NCI-H2107 (cell line): ENCODE measurements at places on chromosomes 6 and 20.

DNA sequence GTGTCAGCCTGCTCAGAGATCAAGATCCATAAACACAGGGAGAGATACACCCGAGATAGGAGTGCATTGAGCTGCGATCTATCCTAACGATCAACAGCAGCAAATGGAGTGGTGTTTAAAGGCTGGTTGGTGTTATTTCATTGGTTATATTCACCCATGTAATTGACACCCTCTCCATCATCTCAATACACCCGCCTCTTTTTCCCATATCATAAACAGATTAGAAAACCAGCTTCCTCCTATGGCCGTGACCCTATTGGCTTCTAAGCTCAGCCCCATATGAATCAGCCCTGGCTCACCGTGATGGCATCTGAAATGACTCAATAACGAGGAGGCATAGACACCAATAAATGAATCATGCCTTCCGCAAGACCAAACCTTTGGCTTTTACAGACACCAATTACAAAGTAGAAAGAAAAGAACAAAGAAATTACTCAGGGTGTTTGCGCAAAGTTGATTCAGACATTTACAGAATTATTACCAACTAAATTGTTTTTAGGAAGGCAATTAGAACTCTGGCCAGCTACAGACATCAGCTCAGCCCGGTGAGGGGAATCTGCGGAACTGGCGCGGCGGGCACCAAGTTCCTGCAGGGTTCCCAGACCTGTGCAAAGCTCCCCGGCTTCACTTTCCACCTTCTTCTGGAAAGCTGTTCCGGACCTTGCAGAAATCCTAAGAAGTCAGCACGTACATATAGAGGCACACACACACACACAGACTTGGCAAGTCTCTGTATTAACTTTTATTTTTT is 11.5 kb downstream of the PMEPA1 start:
- DNase-seq, result no peak

GRCh38 chr20:41072190-41072863 is 43.7 kb downstream of the TOP1 start:
- no peak for DNase-seq

GRCh38 chr6:44076356-44077213 is 50.7 kb downstream of the MRPL14 start:
- DNase-seq, result no peak

DNA sequence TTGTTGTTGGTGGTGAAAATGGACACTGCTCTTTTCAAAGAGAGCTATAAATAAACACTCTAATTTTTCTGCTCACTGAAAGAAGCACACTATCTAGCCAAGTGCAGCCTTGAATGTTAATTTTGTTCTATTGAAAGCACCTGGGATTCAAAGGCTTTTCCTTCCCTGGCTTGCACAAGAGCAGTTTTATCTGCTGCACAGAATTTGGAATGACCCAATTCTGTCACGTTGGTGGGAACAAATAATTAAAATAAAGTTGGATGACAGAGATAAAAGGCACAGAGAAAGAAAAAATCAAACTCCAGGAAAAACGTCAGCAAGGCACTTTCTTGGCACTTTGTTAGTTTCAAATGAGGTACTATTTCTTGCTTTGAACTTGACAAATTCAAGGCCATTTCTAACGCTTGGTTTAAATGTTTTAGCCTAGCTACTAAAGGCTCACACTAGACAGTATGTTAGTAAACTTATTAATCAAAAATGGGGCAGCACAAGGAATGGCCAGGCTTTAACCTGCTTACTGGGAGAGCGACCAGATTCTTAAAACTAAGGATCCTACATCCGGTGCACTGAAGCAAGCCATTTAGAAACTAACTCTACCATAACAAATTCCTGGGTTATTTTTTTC is 145.5 kb upstream of the ARG1 start:
- no peak for DNase-seq

- DNase-seq, result no peak
Observed at GRCh38 chr6:40287296-40287850, 299.8 kb downstream of the LRFN2 start.

DNA sequence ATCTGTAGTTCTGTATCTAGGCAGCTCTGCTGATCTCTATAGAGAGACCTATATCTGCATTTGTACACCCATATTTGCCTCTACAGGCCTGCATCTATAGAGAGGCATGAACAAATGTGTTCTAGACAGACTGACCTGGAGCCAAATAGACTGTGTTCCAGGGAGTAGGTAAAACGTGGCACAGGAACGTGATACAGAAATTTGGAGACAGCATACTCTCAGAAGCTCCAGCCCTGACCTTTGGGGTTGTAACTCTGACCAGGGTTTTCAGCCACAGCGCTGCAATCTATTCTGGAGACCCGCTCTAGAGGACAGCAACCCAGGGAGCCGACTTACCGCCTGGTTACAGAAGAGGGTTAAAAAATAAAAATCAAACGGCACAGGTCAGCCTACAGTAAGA is 983 bp downstream of the RBBP9 start:
- no peak for DNase-seq

DNA sequence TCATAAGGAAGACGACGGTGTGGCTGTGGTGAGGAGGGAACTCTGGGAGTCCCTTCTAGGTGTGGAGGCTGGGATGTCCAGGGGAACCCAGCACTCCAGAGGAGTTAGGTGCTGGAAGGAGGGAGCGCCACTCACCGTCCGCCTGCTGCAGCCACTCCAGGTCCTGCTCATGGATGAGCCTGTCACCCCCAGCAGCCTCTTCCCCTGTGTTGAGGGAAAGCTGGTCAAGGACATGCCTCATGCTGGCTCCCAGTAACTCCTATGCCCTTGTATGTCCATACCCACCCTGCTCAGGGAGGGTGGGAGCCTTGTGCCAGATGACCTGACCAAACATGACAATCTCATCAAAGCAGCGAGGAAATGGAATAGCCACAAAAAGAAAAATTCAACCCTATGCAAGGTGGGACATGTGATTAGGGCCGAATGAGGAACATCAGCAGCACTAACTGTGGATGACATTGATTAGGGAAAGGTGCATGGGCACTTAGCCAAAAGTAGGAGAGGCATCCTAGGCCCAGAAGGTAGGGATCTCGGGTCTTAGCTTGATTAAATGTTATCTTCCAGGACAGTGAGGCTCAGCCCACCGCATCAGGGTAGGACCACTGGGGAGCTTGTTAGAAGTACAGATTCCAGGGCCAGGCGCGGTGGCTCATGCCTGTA is 3.0 kb downstream of the DNPH1 start:
- DNase-seq, result no peak

GRCh38 chr20:10984913-10985312 is 311.1 kb upstream of the JAG1 start:
- DNase-seq, result no peak
